Upper lobe of right lung (tissue), 1 donor: ENCODE measurements at places on chromosomes 12 and 14.

DNA sequence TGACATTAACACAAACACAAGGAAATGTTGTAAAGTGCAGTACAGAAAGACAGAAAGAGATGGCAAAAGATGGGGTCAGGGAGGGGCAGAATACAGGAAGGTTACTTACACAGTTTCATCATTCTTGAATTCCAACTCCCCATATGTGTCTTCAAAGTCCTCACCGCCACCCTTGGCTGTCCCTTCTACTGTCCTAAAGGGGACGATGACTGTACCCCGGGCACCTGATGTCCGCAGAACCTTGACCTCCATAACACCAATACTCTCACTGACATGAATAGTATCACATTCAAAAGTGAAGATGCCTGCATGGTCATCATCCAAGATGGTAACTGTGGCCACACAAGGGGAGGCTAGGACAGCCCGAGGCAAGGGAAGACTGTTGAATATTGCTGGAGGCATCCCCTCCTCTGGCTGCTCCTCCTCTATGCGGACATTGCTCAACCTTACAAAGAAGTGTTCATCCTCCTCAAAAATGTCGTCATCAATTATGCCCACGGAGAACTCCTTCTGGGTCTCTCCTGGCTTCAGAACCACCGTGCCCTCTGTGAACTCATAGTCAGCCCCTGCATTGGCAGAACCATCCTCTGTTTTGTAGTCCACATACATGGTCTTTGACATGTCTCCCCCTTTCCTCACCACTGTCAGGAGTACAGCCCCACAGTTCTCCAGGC, 22.1 kb downstream of the SLC8A3 start:
- H3K36me3 ChIP-seq = no peaks in the 10 kb centered on the region
- no peak for DNase-seq
- H3K27me3 ChIP-seq = no peaks in the 10 kb centered on the region
- no peak overlapping the region for H3K4me3 ChIP-seq
- H3K27ac ChIP-seq = no peak overlapping the region

GRCh38 chr14:29847056-29847380, 80.6 kb downstream of the PRKD1 start:
- no peak overlapping the region for H3K27ac ChIP-seq
- H3K4me3 ChIP-seq = no peak overlapping the region
- H3K27me3 ChIP-seq = no peaks in the 10 kb centered on the region
- no peaks in the 10 kb centered on the region for H3K36me3 ChIP-seq
- DNase-seq = no peak

GRCh38 chr12:92340441-92341064, 194.9 kb upstream of the BTG1 start:
- no peak for DNase-seq
- no peak overlapping the region for H3K4me3 ChIP-seq
- H3K36me3 ChIP-seq = no peaks in the 10 kb centered on the region
- H3K4me1 ChIP-seq = no peaks in the 10 kb centered on the region
- no peaks in the 10 kb centered on the region for H3K27me3 ChIP-seq
- H3K27ac ChIP-seq = no peak overlapping the region

DNA sequence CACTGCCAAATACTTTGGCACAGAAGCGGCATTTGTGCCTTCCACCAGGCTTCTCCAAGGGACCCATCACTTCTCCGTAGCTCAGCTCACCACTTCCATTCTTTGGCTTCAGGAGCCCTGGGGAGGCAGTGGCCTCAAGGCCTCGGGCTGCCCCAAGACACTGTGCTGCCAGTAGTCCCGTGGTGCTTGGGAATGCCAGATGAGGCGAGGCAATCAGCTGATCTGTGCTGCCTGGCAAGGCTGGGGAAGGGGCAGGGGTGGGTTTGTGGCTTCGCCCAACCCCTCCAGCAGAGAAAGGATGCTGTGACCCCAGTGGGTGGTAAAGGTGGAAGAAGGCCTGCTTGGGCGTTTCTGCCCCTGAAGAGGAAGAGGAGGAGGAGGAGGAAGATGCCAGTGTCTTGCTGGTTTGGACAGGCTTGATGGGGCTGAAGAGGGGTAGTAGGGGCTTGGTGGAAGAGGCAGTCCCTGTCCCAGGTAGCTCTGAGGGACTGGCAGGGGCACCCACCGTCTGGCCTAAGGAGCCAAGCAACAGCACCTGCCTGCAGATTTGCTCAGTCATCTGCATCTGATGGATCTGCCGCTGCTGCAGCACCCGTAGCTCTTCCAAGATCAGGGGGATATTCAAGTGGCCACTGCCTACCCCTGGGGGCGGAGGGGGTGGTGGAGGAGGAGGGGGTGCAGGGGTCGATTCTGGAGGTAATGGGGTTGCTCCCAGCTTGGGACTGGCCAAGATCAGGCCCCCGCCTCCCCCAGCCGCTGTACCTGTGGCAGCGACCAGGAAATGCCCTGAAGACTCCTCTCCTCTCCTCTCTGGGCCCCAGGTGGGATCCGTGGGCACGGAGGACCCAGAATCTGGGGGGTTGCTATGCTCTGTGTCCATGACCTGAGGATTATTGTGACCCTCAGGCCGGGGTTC, 1.3 kb downstream of the SALL2 start:
- no peaks in the 10 kb centered on the region for H3K36me3 ChIP-seq
- H3K27ac ChIP-seq = no peak overlapping the region
- no peaks in the 10 kb centered on the region for H3K27me3 ChIP-seq

- no peaks in the 10 kb centered on the region for H3K36me3 ChIP-seq
- no peak overlapping the region for H3K27ac ChIP-seq
- no peak for DNase-seq
- H3K27me3 ChIP-seq = peaks cover 52% of the 10 kb centered on the region
- H3K4me3 ChIP-seq = no peak overlapping the region
- no peaks in the 10 kb centered on the region for H3K4me1 ChIP-seq
Measured at GRCh38 chr12:53785161-53785560, 33.4 kb upstream of the CISTR start.

DNA sequence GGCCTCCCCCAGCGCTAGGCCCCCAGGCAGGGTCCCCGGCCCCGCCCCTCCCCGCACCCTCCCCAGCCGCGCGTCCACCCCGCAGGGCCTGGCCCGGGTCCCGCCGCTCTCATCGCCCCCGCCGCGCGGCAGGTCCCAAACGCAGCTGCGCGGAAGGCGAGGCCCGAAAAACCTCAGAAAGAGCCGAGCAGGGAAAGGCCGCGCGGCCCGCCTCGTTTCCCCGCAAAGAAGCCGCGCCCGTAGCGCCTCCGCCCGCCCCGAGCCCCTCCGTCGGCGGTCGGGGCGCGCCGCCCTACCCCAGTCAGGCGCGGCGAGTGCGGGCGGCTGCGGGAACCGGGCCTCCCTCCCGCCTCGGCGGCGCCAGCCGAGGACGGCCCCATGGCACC, 324 bp downstream of the POLE start:
- H3K27ac ChIP-seq = no peak overlapping the region
- peaks cover 8% of the 10 kb centered on the region for H3K4me1 ChIP-seq
- peak overlapping the region; percentile 69 for H3K4me3 ChIP-seq
- no peaks in the 10 kb centered on the region for H3K36me3 ChIP-seq

- no peaks in the 10 kb centered on the region for H3K27me3 ChIP-seq
- no peak for DNase-seq
- H3K36me3 ChIP-seq = no peaks in the 10 kb centered on the region
Measured at GRCh38 chr14:94631050-94631449, 18.9 kb downstream of the SERPINA3 start.
